ENCODE measurements at places on chromosomes 1 and 21. TPM values are rescaled to one million over a fixed set of nuclear protein-coding genes. Genes with fewer than 3 reads are reported as not detected.
A peak's percentile ranks its signal among the peaks of the same experiment; 100 is the strongest.

GRCh38 chr1:24424207-24424606 is 8.6 kb downstream of the NIPAL3 start:
- DNase-seq, result no peak

IL19 gene
- polyA plus RNA-seq, result not detected

DNA sequence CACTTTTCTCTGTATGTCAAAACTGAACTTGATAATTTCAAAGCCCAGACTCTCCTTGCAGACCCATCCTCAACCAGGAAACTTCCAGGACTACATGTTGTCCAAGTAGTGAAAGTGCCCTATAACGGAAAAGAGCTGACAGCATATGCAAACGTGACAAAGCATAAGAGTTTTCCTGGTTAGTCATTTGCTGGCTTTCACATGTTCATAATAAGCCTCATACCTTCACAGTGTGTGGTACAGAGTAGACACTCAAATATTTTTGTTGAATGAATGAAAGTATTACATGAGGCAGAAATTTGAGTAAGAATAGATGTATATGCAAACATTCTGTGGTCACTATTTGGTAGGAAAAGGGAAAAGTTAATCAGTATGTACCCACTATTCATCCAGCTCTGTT is 473.3 kb downstream of the MRPL39 start:
- DNase-seq, result no peak

DNA sequence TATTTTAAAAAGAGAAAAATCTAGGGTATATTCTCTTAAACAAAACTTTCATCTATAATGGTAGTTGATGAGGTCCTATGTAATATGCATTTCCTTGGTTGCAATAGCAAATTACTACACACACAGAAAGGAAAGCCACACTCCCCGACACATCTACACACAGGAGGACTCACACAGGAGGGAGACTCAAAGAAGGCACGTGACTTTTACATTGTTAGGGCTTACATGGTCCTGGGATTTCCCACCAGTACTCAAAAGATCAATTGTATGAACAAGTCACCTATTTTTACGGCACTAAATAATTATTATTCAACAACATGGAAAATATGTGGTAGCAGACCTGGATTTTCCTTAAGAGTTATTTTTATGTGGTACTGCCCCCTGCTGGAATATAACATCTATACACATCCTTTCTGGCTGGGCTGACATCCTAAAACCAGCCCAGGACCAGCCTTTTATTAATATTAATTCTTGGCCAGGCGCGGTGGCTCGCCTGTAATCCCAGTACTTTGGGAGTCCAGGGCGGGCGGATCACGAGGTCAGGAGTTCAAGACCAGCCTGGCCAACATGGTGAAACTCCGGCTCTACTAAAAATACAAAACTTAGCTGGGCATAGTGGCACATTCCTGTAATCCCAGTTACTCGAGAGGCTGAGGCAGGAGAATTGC is 33.9 kb upstream of the LGALS8 start:
- peak; percentile 50 for DNase-seq

DNA sequence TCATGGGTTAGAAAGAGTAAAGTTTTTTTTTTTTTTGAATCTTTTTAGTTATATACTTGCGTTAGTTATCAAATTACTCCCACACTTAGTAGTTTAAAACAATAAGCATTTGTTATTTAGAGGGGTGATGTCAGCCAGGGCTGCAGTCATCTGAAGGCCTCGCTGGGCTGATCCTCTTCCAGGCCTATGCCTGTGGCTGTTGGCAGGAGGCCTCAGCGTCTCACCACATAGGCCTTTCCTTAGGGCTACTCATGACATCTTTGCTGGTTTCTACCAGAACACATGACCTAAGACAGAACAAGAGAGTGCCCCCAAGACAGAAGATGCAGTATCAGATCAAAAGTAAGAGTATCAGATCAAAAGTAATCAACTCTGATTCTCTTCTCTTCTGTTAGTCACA is 167.4 kb downstream of the HHAT start:
- no peak for DNase-seq

DNA sequence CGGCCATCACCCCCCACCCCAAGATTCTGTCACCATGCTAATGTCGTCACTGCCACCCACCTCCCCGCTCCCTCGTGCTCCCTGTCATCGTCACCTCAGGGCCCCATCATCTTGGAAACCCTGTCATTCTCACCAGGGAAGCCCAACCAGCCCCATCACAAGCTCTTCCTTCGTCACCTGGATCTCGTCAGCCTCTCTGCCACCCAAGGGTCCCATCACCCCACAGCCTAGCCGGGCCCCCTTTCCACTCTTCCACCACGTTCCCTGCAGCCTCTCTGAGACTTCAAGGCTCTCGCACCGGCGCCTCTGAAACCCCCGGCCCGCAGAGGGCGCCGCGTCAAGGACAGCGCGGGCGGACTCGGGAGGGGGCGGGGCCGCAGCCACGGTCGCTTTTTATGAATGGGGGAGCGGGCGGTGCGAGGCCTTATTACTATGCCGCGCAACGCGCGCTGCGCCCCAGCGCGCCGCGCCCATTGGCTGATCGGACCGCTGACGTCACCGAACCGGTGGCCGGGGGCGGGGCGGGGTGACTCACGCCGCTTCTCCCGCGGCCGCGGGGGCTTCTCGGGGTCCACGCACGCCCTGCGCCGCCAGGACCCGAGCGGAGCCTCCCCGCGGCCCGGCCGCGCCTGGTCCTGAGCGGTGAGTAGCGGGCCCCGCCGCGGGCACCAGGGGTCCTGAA is at the start of gene GPR3:
TSS of gene GPR3 (plus strand) at position 527 of the 682 bp plus-strand sequence. CDS start 1,177 bp downstream, outside the sequence.
- DNase-seq, result peak; percentile 94

GRCh38 chr21:42038826-42039425 is 28.8 kb upstream of the ZBTB21 start:
- no peak for DNase-seq

DNA sequence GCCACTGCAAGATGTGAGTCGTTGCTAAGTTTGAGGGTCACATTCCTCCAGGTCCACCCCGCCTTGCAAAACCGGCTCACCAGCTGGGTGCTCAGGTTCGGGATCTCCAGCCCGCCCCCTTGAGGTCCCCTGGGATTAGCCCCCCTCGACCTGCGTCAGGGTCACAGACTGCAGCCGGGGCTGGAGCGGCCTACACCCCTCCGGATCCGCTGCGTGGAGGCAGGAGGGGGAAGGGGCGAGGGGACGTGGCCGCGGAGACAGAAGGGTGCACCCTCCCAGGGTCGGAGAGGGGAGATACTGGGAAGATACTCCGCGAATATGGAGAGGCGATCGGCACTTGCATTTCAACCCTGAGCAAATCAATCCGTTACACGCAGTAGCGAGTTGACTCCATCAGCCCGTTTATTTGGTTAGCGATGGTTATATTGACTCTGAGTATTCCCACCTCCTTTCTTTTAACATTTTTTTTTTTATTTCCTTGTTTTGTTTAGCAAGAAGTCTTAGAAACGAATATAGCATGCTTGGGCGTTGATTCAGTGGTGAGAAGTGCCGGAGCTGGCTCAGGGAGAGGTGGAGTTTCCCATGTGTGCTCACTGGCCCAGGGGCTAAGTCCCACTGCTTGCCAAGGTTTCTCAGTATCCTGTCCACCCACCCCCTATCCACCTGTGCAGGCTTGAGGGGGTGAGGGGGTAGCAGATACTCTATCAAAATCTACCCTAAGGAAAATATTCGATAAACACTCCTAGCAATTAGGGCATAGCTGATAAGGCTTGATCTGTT is 997 bp downstream of the IFNAR2 start:
- DNase-seq, result peak; percentile 32

PTPRC gene
- polyA plus RNA-seq, result 1,253 TPM

DNA sequence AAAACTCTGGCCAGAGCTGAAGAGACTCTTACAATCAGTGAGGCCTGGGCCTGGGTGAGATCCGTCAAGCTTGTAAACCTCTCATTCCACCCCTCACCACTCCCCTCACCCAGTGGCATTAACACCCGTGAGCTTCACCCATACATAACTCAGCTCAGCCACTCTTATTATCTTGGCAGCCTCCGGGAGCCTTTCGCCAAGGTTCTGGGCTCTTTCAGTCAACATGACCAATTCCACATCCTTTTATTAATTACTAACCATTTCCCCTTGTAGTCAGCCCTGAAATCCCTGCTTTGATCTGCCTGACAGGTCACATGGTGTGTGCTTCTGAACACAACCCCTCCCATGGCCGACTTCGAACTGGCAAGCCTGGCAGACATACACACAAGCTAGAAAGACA is 134.8 kb downstream of the SETD4 start:
- no peak for DNase-seq

DNA sequence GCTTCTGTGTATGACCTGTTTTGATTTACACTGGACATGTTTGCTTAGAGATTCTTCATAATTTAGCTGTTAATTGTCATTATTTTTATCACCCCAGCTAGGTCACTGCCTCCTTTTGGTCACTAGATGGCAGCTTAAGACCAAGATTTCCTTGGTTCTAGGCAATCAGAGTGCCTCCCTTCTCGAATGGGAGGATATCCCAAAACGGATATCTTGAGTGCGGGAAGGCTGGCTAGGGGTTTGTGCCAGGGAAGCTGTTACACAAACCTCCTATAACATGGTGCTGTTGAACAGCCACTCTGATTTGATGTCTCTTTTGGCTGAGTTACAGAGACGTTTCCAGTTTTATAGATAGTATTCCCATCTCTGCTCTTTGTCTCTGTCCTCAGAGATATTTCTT is 283.5 kb downstream of the S1PR1 start:
- DNase-seq, result peak; percentile 5

GRCh38 chr21:15706696-15707095 is 23.1 kb upstream of the USP25 start:
- DNase-seq, result no peak
